Neural progenitor cell (in vitro differentiated cells): ENCODE measurements at places on chromosomes 1 and 21.

GRCh38 chr1:27992276-27992675, 32.5 kb downstream of the XKR8 start:
- no peak for DNase-seq

- DNase-seq, result no peak
These were observed 30.9 kb downstream of the ADAMTS5 start for GRCh38 chr21:26935977-26936376.

- DNase-seq, result peak; percentile 73
These were observed 22.3 kb downstream of the APP start for GRCh38 chr21:26148071-26148839.

- no peak for DNase-seq
These were observed 74.3 kb downstream of the BRINP3 start for GRCh38 chr1:190403402-190403801.

- DNase-seq, result no peak
These were observed 37.1 kb upstream of the SOD1 start for GRCh38 chr21:31622397-31622796.

GRCh38 chr1:172338295-172338735, 82.2 kb upstream of the C1orf105 start:
- no peak for DNase-seq

GRCh38 chr1:25902462-25902861, 3.8 kb downstream of the STMN1 start:
- DNase-seq, result no peak

DNA sequence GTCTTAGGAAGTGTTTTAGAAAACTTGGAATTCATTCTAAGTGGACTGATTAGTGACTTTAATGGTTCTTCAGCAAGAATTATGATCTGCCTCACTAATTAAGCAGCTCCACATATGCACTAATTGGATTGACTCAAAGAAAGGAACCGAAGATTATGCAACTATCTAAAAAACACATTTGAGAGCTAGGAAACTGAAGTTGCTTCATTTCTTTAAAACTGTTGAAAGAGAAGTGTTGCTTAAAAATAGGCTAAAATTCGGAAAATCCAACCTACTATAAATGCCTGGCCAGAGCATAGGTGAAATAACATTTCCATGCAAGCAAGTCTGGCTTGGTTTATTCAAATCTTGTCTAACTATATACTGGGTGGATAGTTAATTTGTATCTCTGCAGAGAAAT, 502.9 kb upstream of the ZRANB2 start:
- no peak for DNase-seq

- DNase-seq, result no peak
These were observed 506.8 kb upstream of the CAMK1G start for GRCh38 chr1:209076688-209077087.

- no peak for DNase-seq
These were observed 37.4 kb downstream of the PRDM2 start for GRCh38 chr1:13737398-13737797.

DNA sequence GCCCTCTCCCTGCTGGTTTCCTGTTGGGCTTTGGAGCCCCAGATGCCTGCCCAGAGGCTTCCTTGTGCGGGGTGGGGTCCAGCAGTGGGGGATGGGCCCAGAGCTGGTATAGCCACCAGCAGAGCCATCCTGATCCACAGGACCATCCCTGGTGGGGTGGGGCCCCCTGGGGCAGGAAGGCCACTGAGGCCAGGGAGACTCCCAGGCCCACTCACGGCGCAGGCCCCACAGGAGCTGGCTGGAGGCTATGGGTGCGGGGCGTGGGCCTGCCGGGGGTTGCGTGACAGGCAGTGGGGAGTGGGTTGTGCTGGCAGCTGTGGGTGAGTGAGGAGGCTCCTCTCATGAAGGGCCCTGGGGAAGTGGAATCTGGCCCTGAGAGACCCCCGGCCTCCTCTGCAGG, 5.7 kb downstream of the LRRC3 start:
- DNase-seq, result no peak

DNA sequence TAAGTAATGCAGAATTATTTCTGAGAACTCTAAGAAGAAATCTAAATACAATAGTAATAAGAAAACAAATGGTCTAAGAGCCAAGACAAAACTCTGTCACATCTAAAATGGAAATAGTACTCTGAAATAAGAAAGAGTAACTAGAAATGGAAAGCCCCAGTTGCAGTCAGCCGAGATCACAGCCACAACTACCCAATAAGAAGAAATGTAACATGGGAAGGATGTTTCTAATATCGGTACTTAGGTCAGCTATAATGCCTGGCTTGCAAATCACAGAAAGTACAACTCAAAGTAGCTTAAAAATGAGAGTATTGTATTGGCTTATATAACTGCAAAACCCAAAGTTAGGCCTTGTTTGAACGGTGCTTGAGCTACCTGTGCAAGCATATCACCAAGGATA, 58.6 kb upstream of the USP25 start:
- no peak for DNase-seq

- DNase-seq, result no peak
These were observed 63.9 kb downstream of the CSMD2 start for GRCh38 chr1:34101151-34101550.

- no peak for DNase-seq
These were observed 1.2 kb downstream of the CAMSAP2 start for GRCh38 chr1:200739702-200740570.

DNA sequence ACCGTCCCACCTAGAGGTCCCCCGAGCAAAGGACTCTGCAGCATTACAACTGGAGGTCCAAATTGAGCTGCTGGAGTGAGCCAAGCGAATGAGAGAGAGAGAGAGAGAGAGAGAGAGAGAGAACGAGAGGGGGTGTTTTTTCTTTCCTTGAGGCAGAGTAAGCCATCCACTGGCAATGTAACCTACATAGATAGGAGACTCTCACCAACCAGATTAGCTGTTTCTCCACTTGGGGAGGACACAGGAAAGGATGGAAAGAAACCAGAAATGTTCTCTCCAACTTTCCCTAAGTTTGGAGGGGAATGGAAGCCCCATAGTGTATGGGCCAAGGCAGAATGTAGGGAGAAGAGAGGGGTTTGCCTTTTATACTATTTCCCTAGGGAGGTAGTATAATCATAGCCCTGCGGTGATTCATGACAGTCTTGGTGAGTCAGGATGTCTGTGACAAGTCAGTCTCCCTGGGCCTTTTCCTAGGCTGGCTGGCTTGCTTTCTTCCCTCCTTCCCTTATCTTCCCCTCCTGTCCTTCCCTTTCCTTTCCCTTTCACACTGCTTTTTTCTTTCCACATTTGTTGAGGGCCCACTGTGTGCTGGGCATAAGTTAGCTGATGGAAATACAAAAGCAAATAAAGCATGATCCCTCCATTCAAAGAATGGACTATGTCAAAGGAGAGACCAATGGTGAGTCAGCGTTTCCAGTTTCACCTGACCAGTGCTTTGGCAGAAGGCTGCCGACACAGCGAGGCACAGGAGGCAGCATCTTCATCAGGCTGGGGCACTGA, 7.1 kb downstream of the FNDC7 start:
- DNase-seq, result no peak

DNA sequence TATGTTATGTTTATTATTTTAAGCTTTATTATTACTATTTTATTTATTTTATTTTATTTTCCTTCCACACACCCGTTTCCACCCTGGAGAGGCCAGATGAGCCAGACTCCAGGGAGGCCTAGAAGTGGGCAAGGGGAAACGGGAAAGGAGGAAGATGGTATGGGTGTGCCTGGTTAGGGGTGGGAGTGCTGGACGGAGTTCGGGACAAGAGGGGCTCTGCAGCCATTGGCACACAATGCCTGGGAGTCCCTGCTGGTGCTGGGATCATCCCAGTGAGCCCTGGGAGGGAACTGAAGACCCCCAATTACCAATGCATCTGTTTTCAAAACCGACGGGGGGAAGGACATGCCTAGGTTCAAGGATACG, 468 bp upstream of the MX1 start:
- DNase-seq, result no peak

DNA sequence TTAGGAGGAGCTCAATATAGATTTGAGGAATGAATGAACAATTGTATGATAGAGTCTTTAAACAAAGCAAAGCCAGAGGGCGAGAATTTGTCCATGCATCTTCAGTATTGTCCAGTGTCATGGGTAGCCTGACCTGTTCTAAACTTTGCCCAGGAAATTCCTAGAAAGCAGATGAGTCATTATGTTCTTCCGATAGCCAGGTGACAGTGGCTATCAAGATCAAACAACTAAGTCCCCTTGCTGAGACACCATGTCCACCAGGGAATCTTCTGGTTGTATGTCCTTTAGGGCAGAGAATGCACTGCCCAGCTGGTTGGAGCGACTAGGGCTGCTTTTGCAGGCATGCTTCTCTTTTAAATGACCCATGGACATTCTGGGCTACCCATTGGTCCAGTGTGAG, 1.8 kb upstream of the SLC26A9 start:
- no peak for DNase-seq

DNA sequence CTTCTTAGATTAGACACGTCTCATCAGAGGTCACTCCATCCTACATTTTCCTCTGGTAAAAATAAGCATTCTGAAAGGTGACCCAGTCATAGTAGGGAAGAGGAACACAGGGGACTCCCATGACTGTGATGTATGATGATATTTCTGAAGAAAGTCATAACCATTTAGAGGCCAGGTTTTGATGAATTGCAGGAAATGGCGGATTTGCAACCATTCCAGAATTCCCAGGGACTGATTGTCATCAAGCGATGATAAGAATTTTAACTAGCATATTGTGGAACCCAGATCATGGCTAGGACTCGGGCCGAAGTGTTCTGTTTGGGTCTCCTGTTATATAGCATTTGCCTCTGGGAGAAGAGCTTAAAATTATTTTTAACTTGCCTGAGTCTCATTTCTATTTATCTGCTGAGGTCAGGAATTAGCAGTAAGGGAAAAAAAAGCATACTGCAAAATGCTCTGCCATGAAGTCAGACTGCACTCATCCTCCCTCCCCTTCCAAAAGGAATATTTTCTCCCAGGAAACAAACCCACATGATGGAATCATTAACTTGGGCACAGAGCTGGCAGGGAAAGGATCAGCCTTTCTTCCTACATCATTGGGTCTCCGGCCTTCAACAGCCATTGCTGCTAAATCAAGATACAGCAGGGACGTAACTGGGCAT, 286.7 kb downstream of the HLX start:
- no peak for DNase-seq

- DNase-seq, result no peak
These were observed 7.0 kb upstream of the MDM4 start for GRCh38 chr1:204509186-204509635.

- no peak for DNase-seq
These were observed 33.0 kb upstream of the IFI44L start for GRCh38 chr1:78587211-78587610.

DNA sequence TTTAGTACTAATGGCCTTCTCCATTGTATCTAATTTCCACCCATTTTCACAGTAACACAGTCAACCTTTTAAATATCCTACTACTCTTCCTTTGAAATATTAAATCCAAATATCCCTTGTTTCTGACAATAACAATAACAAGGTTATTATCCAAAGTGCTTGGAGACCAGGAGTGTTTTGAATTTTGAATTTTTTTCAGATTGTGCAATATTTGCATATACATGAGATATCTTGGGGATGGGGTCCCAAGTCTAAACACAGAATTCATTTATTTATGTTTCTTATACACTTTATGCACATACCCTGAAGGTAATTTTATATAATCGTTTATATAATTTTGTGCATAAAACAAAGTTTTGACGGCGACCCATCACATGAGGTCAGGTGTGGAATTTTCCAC, 17.5 kb downstream of the DMAP1 start:
- no peak for DNase-seq

DNA sequence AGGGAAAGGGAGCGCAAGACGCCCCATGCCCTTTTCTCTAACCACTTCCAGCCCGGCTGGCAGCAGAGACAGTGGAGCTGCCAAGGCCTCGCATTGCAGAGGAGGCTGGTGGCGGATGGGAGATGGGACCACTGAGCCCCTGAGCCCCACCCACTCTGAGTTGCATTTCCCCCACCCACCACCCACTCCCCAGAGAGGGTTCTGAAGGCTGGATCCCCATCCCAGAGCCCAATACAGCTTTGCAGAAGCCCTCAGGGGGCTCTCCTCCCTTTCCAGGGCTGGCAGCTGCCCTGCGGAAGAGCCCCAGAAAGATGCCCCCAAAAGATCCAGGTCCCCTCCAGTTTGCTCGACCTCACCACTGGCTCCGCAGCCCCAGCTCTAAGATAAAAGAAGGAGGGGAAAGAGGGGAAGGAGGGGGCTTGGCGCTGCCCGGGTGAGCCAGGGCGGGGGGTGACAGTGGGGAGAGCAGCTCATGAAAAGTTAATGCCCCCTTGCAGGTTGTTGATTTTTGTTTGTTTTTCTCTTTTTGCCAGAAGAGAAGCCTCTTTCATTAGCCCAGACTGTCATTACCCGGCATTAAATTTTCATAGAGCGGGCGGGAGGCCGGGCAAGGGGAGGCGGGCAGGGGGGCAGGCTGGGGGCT, 38.4 kb upstream of the CASZ1 start:
- DNase-seq, result no peak

GRCh38 chr1:159853417-159854115, 8.9 kb downstream of the VSIG8 start:
- DNase-seq, result no peak

- DNase-seq, result no peak
These were observed 20.8 kb downstream of the KCNJ15 start for GRCh38 chr21:38277501-38278131.

DNA sequence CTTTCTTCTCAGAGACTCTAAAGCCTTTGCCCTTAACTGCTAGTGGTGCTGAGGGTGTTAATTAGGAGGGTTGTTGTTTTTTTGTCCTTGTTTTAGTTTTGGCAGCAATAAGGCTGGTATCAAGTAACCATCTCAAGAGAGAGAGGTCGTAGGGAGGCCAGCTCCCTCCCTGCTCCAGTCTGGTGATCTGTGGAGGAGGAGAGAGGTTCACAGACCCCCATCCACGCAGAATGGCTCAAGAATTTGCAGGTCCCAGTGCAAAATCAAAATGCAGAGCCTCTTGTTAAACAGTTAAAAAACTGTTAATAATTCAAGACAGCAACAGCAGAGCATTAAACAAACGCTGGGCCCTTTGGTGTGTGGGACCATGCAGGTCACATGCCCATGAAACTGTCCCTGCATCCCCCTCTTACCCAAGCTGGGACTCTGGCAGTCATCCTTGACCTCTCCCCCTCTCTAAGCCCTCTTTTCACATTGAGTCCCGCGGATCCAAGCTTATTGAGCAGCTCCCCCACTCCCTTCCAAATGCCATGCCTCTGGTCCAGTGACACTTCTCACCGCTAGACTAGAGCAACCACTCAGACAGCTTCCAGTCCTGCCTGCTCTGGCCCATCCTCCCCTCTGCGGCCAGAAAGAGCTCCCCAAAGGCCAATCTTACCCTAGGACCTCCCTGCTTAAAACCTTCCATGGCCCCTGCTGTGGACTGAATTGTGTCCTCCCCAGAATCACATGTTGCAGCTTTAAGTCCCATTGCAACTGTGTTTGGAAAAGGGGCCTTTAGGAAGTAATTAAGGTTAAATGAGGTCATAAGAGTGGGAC, 47.7 kb upstream of the RPL11 start:
- peak; percentile 65 for DNase-seq
